NCI-H1105 (cell line): ENCODE measurements at places on chromosomes 12 and 14.

- DNase-seq: no peak
These were observed 37.4 kb downstream of the SLC6A15 start for GRCh38 chr12:84875241-84875640.

DNA sequence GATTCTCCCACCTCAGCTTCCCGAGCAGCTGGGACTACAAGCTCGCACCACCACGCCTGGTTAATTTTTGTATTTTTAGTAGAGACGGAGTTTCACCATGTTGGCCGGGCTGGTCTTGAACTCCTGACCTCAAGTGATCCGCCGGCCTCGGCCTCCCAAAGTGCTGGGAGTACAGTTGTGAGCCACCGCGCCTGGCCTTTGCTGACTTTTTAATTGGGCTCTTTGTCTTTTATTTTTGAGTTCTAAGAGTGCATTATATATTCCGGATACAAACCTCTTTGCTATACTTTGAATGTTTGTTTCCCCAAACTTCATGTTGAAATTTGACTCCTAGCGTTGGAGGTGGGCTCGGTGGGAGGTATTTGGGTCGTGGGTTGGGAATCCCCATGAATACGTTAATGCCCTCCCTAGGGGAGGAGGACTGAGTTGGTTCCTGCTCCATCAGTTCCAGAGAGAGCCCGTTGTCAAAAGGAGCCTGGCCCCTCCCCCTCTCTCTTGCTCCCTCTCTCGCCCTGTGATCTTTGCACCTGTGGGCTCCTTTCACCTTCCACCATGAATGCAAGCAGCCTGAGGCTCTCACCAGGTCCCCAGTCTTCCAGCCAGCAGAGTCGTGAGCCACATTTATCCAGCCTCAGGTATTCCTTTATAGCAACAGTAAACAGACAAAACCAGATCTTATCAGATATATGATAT is 103.2 kb upstream of the EVL start:
- no peak for DNase-seq

DNA sequence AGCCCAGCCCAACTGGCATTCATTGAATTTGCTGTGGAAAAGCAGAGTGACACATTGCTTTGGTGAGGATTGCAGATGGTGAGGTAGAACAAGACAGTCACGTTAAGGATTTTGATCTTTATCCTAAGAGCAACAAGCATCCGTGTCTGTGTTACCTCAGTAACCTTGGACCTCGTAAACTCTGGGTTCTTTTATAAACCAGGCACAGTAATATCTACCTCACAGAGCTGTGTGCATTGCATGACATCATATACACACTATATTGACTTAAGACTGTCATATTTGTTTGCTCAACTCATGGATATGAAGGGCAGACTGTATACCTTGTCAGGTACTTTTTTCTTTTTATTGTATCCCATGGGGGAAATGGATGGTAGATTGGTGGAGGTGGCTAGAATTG is 156.2 kb downstream of the ETV6 start:
- no peak for DNase-seq

- no peak for DNase-seq
These were observed 687 bp downstream of the ASIC1 start for GRCh38 chr12:50057896-50058670.

DNA sequence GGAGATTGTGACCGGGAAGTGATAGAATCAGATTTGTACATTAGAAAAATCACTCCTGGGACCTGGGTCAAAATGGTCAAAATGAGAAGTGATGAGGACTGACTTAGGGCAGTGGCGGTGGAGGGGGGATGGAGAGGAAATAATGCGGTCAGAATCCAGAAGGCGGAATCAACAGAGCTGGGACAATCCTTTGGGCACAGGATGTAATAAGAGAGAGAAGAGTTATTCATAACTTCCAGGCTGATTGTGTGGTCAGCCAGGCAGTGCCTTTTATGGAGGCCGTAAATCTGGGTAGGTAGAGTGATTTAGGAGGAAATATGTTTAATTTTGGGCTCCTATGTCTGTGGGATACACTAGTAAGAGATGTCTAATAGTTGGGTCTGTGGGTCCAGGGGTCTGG is 21.6 kb downstream of the FBXL14 start:
- DNase-seq: no peak

DNA sequence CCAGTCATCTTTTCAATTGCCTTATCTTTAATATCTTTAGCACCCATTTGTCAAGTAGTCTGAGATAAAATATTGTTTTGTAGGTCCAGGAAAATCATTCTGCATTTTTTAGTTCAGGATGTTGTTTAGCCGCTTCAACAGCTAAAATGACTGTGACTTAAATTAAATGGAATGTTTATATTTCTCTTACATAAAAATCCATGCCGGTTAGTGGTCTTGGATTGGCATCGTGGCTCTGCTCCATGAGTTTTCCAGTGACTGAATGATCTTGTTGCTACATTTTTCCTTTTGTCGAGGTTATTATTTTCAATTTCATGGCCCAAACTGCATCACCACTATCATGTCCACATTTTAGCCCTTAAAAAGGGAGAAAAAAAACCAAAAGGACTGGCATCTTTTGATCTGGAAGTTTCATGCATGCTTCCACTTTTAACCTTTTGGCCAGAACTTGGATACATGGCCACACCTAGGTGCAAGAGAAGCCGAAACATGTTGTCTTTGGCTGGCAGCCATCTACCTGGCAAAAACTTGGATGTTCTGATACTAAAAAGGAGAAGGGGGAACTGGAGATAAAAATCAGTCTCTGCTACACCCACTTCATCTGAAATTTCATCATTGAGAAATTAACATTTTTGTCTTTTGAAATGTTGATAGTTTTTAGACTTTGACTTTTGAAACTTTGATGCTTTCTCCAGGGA is 142.4 kb downstream of the OTOGL start:
- no peak for DNase-seq

DNA sequence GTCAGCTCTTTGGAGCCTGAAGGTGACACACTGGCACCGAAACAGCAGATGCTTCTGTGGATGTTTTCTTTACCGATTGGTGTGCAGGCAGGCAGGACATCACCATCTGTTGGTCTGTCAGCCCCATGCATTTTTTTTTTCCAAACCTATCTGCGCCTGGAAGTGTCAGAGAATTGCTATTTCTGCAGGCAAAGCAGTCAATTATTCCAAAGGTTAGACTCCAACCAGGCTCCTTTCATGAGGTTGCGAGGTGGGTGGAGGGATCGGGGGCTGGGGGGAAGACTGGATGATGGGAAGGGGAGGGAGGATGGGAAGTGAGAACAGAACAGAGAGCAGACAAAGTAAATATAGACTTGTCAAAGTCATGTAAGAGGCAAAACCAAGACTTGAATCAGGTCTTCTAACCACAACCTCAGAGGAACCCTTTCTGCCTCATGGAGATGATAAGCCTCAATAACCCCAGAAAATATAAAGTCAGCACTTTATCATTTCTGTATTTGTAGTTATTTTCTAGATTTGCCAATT is 117.7 kb downstream of the OTOGL start:
- DNase-seq: no peak
